ENCODE measurements at places on chromosomes 11 and 22.

DNA sequence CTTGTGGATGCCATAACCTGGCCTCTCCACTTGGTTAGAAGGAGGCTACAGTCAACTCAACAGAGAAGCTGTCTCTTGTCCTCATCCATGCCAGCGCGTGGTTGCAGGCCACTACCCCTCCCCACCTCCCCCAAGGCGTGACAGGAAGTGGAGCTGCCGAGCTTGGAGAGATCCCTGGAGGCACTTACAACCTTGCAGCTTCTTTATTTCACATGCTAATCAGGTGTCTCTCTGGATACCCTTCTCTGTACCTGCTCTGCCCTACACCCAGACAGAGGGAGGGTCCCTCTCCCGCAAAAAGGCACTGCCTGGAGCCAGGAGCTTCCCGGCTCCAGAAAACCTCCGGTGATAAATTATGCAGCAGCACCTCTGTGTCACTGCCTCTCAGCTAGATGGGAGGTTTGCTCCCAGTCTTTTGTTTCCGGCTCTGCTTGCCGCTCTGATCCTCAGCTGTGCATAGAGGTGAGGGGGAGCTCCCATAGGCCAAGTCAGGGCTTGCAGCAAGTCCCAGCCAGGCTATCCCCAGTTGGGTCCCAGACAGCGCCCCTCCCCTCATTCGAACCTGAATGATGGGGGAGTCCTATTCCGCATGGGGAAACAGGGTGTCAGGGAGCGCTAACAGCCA is 5.7 kb downstream of the LRP4 start:
- DNase-seq: peak; percentile 62

DNA sequence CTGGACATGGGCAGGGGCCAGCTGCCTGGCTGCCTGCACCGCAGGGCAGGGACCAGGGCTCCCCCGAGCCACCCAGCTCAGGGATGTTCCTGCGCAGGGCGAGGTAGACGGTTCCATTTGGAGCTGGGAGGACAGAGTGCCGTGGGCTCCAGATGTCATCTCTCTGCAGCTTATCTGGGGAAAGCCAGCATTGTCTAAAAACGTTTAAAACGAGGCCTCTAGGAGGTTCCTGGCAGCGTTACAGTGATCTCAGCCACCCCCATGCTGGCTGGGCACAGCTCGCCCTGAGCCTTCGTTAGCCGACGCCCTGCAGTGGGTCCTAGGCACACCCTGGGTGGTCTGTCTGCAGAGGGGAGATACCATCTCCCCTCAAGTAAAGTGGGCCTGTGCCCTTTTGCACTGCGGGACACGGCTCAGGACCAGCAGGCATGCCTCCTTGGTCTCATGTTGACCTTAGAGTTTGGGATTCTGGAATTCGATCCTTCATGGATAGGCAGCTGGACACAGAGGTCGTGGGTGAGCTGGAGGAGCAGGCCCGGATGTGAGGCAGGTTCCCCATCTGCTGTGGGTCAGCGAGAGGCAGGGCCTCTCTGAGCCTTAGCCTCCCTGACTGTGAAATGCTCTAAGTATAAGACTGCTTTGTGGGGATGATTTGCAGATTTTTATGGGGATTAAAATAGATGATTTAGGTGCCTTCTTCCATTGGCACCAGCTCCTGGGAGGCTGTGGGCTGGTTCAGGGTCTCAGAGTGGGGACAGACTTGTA is 14.1 kb downstream of the SYNGR1 start:
- DNase-seq: peak; percentile 72

- peak; percentile 52 for DNase-seq
These were observed 26.0 kb downstream of the IL10RA start for GRCh38 chr11:118012083-118012669.

GRCh38 chr22:19884161-19884953 is 29.7 kb upstream of the GNB1L start:
- no peak for DNase-seq

DNA sequence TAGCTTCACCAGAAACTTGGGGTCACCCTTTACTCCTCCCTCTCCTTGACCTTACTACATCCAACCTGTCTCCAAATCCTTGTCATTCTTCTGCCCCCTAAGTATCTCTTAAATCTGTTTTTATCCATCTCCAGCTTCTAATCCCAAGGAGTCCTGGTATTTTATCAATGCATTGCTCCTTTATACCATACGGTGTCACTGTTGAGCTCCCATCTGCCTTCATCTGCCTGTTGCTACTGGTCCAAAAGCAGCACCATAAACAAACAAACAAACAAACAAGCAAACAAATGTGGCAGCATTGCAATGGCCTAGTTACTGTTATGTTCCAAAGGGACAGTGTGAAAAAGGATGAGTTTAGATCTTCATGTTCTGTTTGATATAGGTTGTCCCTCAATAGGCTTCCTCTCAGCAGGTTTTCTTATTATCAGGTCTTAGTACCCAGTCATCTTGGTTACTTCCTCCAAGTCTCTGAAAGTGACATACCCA is 34.2 kb downstream of the DNHD1 start:
- DNase-seq: peak; percentile 34

DNA sequence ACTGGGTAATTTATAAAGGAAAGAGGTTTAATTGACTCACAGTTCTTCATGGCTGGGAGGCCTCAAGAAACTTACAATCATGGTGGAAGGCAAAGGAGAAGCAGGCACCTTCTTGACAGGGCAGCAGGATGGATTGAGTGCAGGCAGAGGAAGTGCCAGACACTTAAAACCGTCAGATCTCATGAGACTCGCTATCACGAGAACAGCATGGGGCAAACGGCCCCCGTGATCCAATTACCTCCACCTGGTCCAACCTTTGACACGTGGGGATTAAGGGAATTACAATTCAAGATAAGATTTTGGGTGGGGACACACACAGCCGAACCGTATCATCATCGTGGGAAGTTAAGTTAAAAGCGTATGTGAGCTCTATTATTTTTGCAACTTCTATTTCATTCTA is 71.4 kb upstream of the SYN3 start:
- DNase-seq: peak; percentile 37

DNA sequence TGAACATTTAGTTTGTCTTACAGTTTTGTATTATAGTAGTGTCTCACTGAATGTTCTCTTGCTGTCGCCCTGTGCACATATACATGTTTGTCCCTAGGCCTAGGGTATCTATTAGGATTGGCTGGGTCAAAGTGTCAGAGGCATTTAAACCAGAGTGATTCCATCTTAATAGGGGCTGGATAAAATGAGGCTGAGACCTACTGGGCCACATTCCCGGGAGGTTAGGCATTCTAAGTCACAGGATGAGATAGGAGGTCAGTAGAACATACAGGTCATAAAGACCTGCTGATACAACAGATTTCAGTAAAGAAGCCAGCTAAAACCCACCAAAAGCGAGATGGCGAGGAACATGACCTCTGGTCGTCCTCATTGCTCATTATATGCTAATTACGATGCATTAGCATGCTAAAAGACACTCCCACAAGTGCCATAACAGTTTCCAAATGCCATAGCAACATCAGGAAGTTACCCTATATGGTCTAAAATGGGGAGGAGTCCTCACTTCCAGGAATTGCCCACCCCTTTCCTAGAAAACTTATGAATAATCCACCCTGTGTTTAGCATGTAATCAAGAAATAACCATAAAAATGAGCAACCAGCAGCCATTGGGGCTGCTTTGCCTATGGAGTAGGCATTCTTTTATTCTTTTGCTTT is 82.6 kb downstream of the LDLRAD3 start:
- DNase-seq: no peak

GRCh38 chr11:827146-827896 is 398 bp upstream of the CRACR2B start:
- DNase-seq: peak; percentile 94

DNA sequence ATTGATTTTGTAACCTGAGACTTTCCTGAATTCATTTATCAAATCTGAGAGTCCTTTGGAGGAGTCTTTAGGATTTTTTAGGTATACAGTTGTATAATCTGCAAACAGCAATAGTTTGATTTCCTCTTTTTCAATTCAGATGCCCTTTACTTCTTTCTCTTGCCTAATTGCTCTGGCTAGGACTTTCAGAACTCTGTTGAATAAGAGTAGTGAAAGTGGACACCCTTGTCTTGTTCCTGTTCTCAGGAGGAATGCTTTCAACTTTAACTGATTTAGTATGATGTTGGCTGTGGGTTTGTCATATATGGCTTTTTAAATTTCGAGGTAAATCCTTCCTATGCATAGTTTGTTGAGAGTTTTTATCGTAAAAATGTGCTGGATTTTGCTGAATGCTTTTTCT is 227.4 kb downstream of the CSNK2A3 start:
- no peak for DNase-seq

GRCh38 chr11:75263944-75264349 is 23.4 kb downstream of the TPBGL start:
- no peak for DNase-seq

DNA sequence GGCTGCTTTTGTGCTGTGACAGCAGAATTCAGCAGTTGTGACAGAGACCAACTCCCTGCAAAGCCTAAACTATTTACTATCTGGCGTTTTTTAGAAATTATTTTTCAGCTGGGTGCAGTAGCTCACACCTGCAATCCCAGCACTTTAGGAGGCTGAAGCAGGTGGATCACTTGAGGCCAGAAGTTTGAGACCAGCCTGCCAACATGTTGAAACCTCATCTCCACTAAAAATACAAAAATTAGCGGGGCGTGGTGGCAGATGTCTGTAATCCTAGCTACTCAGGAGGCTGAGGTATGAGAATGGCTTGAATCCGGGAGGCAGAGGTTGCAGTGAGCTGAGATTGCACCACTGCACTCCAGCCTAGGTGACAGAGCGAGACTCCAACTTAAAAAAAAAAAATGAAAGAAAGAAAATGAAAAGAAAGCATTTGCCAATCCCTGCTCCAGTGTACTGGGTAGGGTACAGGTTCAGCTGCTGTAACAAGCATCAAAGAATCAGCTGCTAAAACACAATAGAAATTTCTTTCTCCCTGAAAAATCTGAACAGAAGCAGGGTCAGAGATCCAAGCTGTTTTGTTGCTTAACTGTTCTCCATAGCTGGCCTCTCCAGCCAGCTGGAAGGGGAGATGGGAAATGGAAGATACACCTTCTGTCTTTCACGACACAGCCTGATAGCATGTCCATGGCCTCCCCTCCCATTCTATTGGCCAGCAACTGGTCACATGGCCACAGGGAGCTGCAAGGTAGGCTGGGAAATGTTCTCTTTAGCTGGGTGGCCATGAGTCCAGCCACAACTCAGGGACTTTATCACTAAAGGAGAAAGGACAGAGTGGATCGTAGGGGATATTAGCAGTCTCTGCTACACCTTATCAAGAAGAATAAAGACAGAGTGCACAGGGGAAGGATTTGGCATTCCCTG is 8.5 kb upstream of the NCF4 start:
- no peak for DNase-seq

DNA sequence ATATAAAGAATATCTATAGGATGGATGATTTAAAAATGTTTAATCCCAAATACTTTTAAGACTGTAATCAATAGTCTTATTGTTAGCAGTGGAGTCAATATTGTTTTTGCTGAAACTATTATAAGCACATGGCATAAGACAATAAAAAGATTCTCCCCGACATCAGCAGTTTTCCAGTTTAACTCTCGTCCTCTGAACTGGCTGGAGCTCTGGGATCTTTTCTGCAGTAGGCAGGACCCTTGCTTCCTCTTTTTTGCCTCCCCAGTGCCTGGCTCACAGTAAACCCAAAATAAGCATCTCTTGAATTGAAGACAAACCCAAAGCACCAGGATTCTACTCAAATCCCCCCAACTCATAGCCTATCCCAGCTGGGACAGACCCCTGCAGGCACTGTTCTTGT is 32.9 kb downstream of the KCNJ1 start:
- DNase-seq: no peak

DNA sequence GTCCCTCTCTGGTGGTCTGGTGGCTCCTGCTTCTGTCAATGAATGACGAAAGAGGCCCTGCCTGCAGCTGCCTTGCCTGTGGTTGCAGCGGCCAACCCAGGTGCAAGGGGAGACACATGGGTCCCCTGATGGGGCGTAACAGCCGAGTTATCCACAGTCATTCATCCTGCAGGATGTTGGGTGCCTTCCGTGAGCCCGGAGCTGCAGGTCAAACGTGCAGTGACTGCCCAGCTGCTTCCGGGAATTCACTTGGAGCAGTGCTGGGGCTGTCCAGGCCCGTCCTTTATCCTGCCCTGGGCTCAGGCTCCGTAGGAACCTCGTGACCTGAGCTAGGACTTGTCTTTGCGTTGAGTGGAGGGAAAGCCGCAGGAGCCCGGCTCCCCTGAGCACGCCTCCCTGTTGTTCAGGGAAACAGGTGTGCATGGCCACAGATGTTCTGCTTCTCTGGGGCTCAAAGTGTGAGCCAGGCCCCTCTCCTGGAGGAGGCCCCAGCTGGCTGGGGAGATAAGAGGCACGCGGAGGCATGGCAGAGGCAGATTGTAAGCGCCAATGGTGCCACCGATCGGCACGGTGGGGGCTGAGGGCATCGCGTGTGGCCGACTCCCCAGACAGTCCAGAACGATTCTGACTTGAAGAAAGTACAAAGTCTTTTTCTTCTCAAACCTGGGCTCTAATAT is 635.4 kb downstream of the BRD1 start:
- no peak for DNase-seq

- DNase-seq: no peak
These were observed 32.1 kb downstream of the PPM1F start for GRCh38 chr22:21920341-21921183.

DNA sequence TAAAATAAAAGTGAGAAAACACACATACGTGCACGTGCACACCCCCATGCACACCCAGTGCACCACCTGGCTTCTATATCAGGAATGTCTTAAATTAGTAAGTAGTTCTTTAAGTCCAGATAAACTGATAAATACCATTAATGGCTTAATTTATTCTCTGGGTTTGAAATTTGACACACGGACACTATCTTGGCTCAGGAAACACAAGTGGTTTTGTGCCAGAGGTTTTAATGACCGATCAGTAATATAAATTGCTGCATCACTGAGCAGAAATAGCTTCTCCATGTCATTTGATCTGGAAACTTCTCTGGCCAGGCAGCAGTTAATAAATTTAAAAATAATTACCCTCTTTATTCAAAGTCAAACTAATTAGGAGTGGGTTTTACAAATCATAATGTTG is 101.5 kb upstream of the NNMT start:
- no peak for DNase-seq

DNA sequence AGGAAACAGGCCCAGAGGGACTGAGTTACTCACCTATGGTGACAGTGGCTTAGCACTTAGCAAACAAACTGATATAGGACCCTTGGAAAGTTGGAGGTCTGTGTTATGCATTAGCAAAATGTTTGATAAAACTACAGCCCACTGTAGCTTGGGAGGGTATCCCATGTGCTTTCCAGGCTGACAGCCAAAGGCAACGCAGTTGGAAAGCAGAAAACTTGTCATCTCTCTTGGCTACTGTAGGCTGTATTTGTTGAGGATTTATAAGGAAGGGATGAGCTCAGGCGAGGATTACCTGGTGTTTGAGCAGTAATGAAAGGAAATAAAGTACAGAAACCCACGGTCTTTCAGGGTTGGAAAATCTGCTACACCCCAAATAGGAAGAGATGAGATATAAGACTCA is 23.8 kb downstream of the SDHAF2 start:
- DNase-seq: no peak
